Ascending aorta (tissue), 2 donors: ENCODE measurements at places on chromosomes 7 and 10.

DNA sequence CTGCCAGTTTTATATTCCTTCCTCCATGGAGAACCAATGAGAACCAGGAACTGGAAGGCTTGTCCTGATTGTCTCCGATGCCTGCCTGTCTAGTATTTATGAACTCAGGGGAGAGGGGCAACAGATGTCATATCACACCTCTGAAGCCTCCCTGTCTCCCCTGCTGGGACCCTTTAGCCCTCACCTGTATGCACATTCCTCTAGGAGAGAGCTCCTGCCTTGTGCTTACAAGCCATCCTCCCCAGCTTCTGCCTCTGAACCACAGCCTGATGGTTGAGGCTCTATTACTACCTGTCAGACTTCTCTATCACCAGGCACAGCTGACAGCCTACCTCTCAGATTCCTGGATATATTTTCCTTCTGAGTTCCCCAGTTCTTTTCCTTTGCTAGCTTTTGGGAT, 5.9 kb upstream of the FAM131B start:
- no peak for DNase-seq

- no peak for DNase-seq
These were observed 121.5 kb upstream of the ZMIZ1 start for GRCh38 chr10:78947226-78947625.

DNA sequence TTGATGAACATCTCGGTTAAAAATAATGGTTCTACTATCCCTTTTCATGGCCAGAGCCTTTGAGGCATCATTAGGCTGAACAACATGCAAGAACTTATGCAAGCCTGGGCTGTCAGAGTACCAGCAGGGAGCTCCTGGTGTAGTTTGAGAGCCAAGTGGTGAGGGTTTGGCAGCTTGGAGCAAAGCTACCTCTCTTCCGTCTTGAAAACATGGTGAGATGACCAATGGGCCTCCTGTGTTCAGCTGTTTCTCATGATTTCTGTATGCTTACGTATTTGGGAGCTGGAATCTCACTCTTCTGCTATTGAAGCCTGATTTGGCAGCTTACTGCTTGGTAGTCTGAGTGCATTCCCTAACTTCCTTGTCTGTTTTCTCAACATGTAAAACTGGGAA, 150.4 kb downstream of the CXCL12 start:
- DNase-seq = no peak

DNA sequence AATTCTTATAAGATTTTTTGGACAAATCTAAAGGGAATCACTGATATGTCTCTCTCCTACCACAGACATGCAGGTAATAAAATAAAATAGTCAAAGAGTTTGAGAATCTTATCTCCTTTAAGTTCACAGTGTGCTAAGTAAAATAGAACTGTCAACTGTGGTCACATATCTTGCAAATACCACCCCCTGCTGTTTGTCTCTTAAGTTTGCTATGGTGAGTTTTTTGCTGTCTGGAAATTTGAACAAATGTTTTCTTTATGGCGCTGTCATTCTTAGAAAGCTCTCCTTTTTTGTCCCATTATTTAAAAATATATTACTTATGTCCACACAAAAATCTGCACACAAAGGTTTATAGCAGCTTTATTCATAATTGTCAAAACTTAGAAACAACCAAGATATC, 19.6 kb downstream of the GIMAP5 start:
- DNase-seq = no peak

DNA sequence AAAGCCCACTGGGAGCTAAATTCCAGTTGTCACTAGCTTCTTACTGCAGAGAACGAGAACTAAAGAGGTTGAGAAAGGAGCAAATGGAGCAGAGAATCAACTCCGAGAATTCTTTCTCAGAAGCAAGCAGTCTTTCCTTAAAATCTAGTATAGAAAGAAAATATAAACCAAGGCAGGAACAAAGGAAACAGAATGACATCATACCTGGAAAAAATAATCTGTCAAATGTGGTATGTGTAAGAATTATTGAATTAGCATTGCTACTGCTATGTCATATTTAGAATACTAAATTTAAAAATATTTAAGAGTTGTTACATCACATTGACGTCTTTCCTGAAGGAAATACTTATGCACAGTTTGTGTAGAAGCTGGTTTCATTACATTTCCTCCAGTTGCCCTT, 4.3 kb downstream of the SLF2 start:
- no peak for DNase-seq

DNA sequence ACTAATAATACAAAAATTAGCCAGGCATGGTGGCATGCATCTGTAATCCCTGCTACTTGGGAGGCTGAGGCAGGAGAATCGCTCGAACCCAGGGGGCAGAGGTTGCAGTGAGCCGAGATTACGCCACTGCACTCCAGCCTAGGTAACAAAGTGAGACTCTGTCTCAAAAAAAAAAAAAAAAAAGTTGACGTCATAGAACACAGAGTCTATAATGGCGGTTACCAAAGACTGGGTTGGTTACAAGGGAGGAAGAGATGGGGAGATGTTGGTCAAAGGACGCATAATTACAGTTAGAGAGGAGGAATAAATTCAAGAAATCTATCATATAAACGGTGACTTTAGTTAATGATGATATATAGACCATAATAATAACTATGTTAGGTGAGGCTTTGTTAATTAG, 309.7 kb upstream of the HGF start:
- no peak for DNase-seq

DNA sequence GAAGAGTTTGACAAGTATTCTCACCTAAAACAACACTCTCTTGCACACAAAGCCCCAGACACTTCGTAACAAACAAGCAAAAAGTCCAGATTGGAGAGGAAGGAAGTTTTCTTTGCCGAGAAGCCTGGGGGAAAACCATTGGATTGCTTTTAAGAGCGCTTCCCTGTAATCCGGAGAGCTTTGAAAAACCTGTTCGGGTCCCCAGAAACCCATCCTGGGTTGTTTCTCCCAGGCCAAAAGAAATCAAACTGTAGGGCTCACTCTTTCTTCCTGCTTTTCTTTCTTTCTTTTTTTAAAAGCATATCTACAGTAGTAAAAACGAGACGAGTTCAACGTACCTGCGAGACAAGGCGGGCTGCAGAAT, 655 bp downstream of the SP8 start:
- no peak for DNase-seq

- DNase-seq = no peak
These were observed 70.4 kb upstream of the FZD8 start for GRCh38 chr10:35712486-35712885.

- DNase-seq = no peak
These were observed 101.9 kb upstream of the NPS start for GRCh38 chr10:127447197-127447596.

DNA sequence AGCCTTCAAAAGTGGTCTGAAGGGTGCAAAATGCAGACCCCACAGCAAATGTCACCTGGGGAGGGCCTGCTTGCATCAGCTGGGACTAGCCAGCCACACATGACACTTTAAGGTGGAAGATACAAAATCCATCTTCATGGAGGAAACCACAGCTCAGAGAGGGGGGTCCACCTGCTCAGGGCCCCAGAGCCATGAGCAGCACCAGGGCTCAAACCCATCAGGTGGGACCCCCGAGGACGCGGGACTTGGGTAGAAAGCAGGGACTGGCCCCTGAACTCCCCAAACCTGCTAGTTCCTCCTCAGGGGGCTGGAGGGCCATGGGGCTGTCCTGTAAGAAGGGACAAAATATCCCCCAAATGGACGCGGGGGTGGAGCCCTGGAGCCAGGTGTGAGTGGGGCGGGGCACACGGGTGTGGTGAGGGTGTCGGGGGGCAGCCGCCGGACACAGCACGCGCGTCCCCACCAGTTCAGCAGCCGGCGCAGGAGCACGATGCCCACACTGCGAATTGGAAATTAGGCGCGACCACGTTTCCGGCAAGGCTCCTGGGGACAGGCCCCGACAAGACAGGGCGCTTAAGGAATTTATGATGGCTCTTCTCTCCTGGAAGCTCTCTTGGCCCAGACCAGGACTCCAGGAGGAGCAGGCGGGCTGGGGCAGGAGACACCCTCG, 8.0 kb downstream of the PDGFA start:
- DNase-seq = no peak

DNA sequence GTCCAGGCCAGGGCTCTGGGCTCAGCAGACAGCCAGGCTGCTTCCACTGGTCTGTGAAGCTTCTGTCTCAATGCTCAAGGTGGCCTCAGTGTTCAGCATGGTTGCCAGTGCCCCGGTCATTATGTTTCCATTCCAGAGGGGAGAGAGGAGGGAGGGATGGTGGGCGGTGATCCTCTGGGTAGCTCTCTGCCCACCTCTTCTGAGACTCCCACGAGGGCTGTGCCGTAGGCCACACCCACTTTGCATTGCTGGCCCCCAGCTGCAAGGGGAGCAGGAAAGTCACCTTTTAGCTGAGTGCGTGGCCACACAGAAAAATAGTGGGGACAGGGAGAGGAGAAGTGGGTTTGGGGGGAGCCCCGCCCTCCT, 42.5 kb downstream of the FOXK1 start:
- DNase-seq = no peak

DNA sequence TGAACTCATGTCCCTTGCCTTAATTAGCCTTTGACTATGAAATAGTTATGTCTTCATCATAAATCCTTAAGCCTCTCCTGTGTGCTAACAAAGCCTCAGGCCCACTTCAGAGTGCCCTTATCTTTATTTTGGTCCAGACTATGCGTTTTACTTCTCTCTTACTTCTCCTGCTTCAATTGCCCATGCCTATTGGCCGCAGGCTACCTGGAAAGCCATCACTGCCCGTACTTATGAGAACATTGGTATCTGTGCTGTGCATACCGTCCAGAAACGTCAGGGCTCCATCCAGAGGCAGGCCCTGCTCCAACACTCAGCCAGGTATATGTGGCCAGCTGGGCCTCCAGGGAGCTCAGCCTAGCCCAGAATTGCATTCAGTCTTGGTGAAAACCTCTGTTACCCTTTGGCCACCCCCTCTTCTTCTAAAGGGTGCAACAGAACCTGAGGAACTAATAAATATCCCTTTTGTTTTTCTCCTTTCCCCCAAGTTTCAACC, 212.4 kb upstream of the MTPN start:
- DNase-seq = no peak

DNA sequence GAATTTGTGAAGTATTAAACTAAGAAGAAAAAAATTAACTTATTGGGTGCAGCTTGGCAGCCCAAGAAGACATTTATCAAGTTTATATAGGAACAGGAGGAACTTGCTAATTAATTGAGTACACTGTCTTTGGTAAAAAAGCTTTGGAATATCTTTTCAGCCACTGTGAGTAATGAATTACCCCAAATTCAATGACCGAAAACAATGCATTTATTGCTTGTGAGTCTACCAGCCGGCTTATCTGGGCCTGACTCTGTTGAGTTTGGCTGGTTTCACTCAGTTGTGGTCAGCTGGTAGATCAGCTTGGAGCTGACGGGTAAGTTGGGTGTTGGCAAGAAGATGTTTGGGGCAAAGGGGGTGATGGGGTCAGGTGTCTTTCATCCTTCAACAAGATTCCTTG, 11.6 kb downstream of the GNG11 start:
- no peak for DNase-seq

- DNase-seq = peak; percentile 2
These were observed 130.6 kb upstream of the FAM20C start for GRCh38 chr7:61576-62360.

GRCh38 chr10:96470116-96470743, 43.5 kb downstream of the TLL2 start:
- DNase-seq = no peak

- DNase-seq = no peak
These were observed 76.2 kb upstream of the APBB1IP start for GRCh38 chr10:26361971-26362370.

DNA sequence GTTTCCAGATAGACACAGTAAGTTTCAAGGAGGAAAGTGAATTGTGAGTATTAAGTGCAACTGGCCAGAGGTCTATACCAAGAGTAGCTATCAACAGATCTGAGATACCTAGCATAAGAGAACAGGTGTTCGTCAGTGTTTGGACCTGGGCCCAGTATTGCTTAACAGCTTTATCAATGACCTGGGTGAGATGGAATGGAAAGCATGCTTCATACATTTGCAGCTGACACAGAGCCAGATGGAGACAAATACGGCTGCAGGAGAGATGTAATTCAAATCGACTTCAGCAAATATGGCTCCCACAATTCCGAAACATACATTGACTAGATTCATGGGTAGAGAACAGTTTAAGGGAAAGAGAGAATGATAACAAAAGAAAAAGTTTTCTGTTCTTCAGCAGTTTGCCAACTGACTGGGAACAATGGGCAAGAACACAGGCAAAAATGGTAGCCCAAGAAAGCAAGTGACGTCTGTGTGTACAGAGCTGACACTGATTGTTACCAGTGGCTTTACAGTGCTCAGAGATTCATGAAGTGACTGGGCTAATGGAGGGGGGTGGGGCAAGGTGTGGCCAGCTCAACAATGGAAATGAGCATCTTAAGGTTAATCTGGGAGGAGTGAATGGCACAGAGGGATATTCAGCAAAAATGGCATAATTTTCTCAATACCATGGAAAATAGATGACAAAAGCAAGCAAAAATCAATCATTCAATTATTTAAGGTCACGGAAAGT, 28.0 kb upstream of the COBL start:
- DNase-seq = no peak

DNA sequence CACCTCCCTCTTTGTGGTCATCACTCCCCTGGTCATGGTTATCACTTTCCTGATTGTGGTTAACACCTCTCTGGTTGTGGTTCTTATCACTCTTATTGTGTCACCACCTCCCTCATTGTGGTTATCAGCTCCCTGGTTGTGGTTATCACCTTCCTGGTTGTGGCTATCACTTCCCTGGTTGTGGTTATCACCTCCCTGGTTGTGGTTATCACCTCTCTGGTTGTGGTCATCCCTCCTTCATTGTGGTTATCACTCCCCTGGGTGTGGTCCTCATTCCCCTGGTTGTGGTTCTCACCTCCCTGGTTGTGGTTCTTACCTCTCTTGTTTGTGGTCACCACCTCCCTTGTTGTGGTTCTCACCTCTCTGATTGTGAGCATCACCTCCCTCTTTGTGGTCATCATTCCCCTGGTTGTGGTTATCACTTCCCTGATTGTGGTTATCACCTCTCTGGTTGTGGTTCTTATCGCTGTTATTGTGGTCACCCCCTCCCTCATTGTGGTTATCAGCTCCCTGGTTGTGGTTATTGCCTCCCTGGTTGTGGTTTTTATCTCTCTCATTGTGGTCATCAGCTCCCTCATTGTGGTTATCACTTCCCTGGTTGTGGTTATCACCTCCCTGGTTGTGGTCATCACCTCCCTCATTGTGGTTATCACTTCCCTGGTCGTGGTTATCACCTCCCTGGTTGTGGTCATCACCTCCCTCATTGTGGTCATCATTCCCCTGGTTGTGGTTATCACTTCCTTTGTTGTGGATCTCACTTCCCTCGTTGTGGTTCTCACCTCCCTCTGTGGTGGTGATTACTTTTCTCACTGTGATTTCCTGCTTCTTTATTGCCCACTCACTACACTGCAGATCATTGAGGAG, 106.7 kb downstream of the GPR26 start:
- DNase-seq = no peak

GRCh38 chr7:106425017-106425719, 140.4 kb upstream of the NAMPT start:
- peak; percentile 92 for DNase-seq

DNA sequence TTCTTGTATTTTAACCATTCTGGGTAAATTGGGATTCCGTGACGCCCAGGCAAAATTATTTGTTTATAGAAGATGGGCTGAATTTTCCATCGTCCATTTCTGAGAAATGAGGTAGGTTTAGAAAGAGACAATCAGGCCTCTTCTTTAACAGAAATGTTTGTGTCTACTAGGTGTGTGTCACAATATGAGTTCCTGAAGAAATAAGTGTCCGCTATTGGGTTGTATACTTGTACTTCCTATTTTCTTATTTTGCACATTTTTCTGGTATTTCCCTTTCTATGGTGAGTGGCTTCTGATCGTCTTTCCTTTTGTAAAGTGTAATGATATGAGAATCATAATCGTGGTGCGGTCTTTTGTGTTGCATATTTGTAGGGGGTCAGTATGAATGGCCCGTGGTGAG, 83.9 kb downstream of the TCF7L2 start:
- DNase-seq = no peak

- DNase-seq = no peak
These were observed 62.2 kb downstream of the GFRA1 start for GRCh38 chr10:116210588-116211346.
